ENCODE measurements at places on chromosomes 12 and 14.
A peak's percentile ranks its signal among the peaks of the same experiment; 100 is the strongest.

- no peak for DNase-seq
Observed at GRCh38 chr14:79436335-79436734, 775.0 kb downstream of the DIO2 start.

DNA sequence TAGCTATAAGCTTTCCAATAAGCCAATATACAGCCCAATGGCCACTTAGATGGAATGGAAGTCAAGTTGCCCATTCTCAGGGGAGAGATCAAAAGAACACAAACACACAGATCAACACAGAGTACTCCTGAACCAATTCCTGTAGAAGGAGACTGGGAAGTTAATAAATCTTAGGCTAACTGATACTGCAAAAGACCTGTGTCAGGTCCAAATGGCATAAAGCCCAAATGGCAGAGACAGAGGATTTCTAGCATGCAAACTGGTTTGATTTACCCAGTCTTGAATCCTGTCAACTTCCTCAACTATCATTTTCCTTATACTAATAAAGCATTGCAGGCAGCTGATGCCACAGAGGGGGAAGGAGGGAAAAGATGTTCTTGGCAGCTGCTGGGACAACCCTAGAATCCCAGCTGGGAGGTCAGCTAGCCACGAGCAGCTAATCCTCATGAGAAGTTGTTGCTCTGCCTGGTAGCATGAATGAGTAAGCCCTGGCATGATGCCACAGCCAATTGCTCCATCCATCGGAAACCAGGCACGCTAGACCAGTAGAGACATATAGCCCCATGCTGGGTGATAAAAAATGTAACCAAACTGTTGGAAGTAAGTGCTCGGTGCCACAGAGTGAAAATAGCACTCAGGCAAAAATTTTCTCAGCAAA is 26.2 kb downstream of the ANG start:
- DNase-seq = peak; percentile 6

DNA sequence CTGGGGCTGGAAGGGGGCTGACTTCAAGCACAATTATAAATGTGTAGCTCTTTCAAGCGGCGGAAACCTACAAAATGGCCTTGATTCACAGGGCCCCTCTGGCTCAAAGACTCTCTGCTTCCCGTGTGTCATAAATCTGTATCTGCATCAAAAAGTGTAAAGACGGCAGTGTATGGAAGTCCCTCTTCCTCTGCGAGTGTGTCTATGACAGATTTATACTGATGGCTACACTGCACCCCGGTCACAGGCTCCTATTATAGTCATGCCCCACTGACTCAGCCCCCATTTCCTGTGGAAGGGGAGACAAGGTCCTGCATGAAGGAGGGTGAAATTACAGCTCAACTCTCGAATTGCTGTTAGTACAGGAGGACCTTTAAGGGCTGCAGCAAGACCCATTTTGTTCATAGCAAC is 68.6 kb downstream of the HMGA2 start:
- no peak for DNase-seq

GRCh38 chr14:39451811-39452210 is 19.6 kb upstream of the FBXO33 start:
- no peak for DNase-seq

- no peak for DNase-seq
Observed at GRCh38 chr12:123387508-123388176, 3.7 kb downstream of the KMT5A start.

DNA sequence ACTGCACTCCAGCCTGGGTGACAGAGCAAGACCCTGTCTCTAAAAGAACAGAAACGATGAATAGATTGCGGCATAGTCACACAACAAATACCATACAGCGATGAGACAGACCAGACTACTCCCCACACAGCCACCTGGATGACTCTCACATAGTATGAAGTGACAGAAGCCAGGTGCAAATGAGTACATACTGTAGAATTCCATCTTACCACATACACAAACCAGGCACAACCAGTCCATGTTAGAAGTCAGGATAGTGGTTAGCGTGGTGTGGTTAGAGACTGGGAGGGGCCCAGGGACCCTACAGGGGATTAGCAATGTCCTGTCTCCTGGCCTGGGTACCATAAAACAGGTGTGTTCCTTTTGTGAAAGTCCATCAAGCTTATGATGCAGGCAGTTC is 53.8 kb downstream of the FAM222A start:
- no peak for DNase-seq

DNA sequence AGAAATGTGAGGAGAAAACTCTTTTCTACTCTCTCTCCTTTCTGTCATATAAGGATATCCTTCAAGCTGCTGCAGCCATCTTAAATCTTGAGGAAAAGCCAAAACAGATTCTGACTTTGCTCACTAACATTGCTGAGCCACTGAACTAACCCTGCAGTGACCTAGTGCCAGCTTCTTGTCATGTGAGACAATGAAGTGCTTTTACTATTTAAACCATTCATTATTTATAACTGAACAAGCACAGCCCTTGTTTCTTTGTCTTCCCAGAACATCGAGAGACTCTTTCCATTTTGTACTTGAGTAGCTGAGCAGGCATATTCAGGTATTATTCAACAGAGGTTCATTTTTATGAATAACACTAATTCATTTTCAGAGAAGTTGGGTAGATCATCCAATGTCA is 455.0 kb upstream of the TMPO start:
- no peak for DNase-seq

- DNase-seq = no peak
Observed at GRCh38 chr12:120048263-120048662, 59.2 kb downstream of the BICDL1 start.

- no peak for DNase-seq
Observed at GRCh38 chr12:126362964-126363363, 1297.7 kb downstream of the AACS start.

GRCh38 chr12:41151793-41152192 is 36.3 kb upstream of the PDZRN4 start:
- DNase-seq = no peak

GRCh38 chr14:86305058-86305457 is 775.1 kb downstream of the FLRT2 start:
- DNase-seq = no peak

DNA sequence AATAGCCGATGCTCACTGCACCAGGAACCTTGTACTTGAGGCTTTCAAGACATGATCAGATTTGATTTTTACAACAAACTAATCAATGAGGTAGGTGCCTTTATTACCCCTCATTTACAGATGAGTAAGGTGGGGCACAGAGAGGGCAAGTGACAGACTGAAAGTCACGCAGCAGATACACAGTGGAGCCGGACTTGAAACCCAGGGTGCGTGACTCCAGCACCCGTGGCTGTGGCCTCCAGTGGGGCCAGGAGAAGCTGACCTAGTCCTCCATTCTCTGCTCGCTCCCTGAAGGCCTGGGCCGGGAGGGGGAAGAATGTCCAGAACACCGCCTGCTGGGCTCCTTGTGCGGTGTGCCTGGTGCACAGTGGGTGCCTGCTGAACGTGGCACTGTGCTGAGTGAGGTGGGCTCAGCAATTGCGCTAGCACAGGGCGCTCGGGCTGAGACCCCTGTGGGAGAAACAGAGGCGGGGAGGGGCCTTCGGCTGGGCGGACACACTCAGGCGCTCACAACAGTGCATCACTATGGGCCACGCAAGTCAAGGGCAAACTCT is 125.2 kb downstream of the CALM1 start:
- DNase-seq = no peak

DNA sequence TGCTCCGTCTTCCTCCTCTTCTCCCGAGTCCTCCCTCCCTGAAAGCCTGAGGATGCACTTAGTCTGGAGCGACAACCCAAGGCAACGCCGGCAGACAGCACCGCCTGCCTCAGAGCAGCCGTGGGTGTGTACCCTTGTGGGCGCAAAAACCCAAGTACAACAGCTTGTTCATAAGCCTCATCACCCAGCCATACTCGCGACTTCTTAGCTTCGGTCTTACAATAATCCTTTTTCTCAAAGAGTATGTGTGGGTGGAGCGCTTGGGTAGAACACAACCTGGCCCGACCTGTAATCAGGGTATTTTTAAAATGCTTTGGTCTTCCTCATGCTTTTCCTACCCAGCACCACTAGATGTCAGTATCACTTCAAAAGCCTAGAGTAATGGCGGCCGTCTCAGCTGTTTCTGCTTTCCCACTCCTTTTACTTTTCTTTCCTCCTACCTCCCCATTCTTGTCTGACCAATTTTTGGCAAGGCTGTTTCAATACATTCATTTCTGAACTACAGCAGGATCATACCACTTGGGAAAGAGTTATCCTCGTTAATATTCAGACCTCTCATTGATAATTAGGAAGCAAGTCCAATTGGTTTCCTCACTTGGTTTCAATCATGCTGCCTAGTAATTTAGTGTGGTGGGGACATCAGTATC is 198.9 kb downstream of the EPS8 start:
- DNase-seq = peak; percentile 35

DNA sequence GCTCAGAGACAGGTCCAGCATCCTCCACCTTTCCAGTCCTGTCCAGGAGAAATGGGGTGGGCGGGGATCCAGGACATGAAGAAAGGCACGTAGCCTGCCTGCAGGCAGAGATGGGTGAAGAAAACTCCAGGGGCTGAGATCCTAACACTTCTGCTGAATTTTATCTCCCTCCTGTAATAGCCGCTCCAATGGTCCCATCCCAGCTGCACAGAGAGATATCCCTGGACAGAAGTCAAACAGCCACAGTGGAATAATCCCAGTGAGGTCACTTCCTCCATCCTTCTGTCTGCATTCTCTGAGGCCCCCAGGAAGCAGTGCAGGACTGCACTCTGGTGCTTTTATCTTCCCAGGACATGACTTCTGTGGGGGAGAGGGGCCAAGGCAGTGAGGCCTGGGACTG is 26.3 kb downstream of the KRT18 start:
- DNase-seq = no peak

Data from NCI-H1105 (cell line).